ENCODE measurements at places on chromosomes 5 and 9. TPM values are rescaled to one million over a fixed set of nuclear protein-coding genes. Genes with fewer than 3 reads are reported as not detected.

CATSPER3 gene
- total RNA-seq: 0.54 TPM

GRXCR2 gene
- total RNA-seq: not detected

TAF11L10 gene
- total RNA-seq: not detected

GPR151 gene
- total RNA-seq: not detected

DNA sequence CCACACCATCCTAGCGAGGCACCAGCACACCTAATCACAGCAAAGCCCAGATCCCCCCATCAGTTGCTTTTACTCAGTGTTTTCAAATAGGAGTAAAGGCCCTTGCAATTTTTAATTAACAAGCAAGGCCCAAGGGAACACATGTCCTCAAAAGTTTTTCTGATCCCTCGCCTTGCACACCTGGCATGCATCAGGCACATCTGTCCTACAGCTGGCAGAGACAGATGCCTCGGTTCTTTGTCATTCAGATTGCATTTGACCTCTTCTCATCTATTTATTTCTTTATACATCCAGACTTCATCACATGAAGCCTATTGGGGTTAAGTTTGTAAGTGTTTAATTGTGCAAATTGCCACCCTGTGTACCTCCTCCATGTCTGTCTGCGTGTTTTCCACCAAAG lies 241.4 kb downstream of the MARCHF11 start:
- no peak for DNase-seq

- no peak for DNase-seq
Observed at GRCh38 chr5:140260089-140260656, 42.7 kb downstream of the PFDN1 start.

- no peak for DNase-seq
Observed at GRCh38 chr9:109416135-109416706, 81.9 kb downstream of the PTPN3 start.

DNA sequence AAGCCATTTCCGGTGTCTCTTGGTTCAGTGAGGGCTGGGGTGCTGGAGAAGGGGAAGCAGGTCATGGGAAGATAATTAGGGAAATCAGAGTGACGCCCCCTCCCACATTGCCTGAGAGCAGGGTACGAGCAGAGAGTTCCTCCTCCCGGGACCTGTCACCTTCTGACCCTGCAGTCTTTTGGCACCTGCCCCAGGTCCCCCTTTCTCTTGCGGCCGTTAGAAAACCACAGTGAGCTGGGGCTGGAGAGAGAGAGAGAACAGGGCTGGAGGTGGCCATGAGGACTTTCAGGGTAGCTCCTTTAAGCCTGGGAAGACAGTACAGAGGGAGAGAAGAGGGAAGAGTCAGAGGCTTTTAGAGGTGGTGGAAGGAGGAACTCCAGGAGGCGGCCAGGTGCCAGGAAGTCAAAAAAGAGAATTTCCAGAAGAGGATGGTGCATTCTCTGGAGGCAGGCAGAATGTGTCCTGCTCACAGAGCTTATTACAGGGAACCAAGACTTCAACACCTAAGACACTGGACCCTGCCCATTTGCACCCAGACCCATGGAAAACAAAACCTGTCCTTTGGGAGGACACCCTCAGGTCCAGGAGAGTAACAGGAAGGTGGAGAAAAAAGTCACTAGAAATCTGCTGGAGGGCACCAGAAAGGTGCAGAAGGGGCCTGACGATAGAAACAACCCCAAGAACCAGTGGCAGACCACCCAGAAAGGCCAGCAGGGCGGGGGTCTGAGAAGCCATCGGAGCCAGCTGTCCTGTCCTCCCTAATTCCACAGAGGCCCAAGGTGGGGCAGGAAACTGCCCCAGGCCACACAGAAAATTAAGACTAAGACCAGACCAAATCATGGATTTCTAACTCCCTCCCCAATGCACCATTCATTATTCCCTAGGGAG lies 6.5 kb upstream of the ACSL6 start:
- DNase-seq: no peak

DNA sequence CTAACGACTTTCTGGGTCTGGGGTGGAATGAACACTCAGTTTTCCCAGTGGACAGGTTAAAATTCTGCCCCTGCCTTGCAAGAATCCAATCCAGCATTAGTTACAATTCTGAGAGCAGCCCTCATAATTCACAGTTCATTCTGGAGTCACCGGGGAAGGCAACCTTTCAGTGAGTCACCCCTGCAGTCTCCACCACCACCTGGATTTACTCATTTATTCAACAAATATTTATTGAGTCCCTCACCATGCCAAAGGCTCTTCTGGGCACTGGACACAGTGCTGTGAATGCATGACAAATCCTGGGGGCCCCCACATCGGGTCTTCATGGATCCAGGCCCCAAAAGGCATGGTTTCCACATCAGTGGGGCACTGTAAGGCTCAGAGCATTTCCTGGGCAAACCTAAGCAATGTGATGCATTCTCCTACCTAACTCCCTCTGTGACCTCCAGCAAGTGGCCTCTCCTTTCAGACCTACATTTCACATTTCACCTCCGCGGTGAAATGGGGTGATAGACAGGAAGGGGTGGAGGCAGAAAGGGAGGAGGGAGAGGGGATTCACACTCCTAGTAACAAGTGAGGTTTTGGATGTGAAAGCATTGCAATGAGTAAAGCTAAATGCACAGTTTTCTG lies 6.4 kb upstream of the MSX2 start:
- DNase-seq: no peak

- no peak for DNase-seq
Observed at GRCh38 chr5:147567917-147568598, 58.2 kb upstream of the DPYSL3 start.

DNA sequence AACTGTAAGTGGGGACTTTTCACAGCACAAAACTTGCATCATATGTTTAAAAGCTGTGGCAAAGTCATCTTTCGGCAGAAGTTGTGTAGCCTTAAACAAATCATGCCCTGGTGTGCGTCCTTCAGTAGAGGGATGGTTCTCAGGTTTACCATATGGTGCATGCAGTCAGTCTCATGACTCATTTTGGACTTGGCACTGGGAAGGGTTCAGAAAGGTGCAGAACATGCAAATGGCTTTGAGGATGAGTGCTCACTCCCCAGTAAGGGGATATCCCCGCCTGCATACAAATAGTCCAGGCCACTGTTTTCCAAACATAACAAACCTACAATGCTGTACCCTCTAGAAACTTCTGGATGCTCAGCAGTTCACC lies 260.3 kb downstream of the NDUFS4 start:
- DNase-seq: no peak

DNA sequence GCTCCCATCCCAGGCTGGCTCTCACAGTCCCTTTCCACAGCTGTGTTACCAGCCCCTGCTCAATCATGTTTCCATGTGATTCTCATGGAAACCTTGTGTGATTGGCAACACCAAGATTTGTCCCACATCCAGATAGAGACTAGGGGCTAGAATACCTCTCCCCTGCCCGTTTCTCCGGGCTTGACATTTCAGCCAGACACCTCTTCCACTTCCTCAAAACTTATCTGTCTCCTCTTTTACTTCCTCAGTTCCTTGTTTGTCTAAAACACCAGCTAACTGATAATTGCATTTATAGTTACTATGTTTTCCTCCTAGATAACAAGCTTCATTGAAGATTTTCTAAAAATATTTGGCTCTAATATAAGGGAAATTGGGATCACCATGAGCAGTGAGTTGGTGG lies 16.6 kb upstream of the KCNMB1 start:
- DNase-seq: no peak

- no peak for DNase-seq
Observed at GRCh38 chr5:96789794-96790330, 17.9 kb downstream of the ERAP1 start.

All from neural crest cell (in vitro differentiated cells).